KG1 (cell line): ENCODE measurements at places on chromosomes 2 and 18.
A peak's percentile ranks its signal among the peaks of the same experiment; 100 is the strongest.

DNA sequence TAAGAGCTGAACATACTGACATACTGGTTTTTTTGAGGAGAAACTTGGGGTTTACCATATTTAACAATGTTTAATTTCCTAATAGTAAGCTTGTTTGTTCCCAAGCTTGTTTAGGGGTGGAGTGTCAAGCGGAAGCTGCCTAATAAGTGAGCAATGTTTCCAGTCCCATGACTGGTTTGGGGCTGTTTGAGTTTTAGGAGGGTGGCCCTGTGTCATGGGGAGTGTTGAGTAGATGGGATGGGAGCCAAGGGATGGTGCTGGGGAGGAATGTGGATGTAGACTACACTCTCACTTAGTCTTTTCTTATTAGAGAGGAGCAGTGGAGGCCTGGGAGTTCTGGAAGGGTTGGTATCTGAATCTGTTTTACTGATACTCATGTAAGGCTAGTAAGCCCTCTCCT is 128.5 kb downstream of the TANC1 start:
- DNase-seq, result no peak

- no peak for DNase-seq
Measured at GRCh38 chr2:132368191-132368590, 48.4 kb upstream of the GPR39 start.

- peak; percentile 80 for DNase-seq
Measured at GRCh38 chr2:43221763-43222474, 4.5 kb downstream of the ZFP36L2 start.

DNA sequence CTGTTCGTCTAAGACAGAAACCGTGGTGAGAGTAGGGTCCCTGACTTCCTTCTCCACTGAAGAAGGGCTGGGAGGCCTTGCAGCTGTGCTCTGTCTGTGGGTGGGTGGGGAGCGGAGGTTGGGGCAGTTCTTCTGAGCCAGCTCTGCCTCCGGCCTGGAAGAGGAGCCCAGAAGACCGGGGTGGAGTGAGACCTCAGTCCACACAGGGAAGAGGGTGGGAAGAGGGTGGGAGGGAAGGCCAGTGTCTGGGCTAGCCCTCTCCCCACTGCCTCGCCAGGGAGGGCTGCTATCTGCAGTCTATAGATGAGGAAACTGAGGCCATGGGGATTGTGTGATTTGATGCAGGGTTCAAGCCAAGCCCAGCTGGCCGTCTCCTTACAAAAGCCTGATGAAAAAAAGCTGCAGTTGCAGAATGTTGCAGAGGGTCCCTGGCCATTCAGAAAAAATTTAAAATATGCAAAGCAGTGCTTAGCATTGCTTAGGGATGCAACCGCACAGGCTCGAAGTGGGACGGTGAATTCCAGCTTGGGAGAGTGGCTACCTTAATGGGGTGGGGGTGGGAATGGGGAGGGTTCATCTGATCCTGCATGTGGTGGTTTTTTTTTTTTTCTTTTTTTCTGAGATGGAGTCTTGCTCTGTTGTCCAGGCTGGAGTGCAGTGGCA is 181.6 kb upstream of the HS6ST1 start:
- DNase-seq, result no peak

DNA sequence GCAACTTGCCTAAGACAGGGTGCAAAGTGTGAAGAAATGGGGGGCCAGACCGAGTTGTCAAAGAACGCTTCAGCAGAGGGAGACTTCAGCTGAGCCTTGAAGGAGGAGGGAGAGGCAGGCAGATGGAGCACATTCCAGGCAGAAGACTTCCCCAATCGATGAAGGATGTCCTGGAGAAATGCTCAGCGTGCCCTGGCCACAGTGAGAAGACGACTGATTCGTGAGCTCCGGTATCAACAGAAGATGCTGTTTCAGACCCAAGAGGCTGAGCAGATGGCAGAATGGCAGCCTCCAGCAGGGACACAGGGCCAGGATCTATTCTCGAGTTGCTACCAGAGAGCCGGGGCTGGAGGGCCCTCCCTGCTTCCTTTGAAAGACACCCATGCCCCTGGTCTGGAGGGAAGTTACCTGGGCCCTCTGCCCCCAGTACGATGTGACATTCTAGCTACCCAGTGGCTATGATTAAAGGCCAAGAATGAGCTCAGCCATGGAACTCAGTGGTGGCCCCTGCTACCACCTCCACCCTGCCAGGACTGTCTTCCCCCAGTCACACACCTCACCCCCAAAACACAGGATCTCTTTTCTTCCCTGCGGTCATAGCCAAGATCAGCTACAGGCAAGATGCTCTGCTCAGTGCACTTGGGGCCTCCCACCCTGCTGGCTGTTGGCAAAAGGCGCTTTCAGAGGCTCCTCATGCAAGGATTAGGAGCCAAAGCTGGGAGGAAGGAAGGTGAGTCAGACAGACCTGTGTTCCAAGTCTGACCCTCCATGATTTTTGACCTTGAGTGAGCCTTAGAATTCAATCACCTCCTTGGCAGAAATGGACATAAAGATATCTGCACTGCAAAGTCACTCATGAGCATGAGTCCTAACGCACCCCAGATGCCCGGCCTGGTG is 84.3 kb downstream of the TFCP2L1 start:
- no peak for DNase-seq

- no peak for DNase-seq
Measured at GRCh38 chr18:52288403-52289004, 51.5 kb upstream of the DCC start.

DNA sequence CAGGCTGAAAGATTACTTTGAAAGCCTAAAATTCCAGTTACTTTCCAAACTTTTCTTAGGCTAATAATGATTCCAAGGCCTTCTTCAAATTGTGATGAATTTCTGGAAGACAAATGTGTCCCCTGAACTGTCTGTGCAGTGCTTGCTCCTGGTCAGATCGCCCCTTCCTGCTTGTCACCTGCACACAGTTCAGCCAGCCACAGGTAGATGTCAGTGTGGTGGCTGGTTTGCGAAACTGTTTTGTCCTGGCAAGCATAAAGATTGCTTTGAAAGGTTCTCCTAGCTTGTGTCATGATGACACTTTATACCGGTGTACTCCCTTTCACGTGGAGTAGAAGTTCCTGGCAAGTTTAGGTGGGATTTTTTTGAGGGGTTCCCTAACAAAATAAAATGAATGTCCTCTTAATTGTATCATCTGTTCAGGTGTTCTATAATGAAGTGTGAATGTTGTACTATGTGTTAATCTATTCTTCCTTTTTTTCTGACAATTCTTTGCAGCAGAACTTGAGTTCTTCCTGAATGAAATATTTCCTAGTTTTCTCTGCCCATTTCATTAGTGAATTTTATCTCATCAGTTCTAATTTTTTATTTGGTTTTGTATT is 298.8 kb downstream of the ZNF407 start:
- DNase-seq, result no peak

- DNase-seq, result no peak
Measured at GRCh38 chr18:79166702-79167101, 97.5 kb downstream of the ATP9B start.

GRCh38 chr2:142725386-142725785 is 152.1 kb upstream of the KYNU start:
- no peak for DNase-seq
